ENCODE measurements at places on chromosomes 7 and 10.

GRCh38 chr7:386385-386784 is 96.4 kb downstream of the FOXL3 start:
- DNase-seq: no peak

GRCh38 chr10:5135581-5135980 is 41.4 kb downstream of the AKR1C3 start:
- DNase-seq: no peak

DNA sequence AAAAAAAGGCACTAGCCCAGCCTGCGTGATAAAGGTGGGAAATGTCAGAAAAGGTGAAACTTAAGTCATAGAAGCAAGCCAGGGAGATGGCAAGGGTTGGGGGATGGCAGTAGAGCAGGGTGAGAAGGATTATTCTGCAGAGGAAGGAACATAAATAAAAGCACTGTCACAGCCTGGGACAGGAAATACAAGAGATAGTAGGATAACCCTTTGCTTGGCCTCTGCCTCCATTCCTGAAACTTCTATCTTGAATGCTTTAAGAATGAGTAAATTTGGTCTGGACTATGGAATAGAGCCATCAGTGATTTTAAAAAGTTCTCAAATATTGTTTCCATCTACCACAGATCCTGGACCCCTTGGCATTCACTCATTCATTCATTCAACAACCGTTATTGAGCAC is 50.0 kb downstream of the ABCC2 start:
- no peak for DNase-seq

DNA sequence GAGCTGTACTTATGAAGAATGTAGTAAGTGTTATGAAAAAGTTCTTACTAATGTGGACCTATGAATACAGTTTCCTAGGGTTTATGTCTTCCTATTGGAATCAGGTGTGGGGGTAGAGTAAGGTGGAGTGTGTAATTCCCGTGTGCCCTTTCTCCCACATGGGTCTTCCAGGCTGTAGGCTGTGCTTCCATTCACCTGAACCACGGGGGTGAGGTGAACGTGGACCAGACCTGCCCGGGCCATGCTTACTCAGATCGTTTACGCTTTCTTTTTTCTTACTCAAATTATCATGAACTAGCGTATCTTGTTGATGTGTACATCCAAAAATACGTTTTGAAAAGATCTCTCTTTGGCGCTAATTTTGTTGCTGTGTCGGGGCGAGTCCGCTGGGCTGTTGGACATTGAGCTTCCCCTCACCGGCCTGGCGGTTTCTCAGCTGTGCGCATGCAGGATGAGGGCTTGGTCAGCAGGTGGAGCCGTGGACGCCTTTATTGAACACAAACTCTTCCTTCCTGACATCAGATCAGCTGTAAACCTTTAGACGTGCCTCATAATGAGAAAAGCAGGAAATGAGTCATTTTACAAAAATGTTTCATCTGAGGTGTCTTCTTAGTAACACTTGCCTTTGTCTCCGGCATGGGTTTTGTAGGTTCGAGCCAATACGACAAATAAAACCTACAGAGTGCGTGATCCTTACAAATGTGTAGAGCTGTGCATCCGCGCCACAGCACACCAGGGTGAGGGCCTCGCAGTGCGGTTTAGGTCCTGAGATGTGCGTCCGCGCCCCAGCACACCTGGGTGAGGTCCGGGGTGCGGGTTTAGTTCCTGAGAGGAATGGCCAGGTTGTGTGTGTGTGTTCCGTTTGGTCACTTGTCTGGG is 53.8 kb downstream of the WDR37 start:
- DNase-seq: peak; percentile 51

- no peak for DNase-seq
Observed at GRCh38 chr7:140203556-140203955, 26.8 kb upstream of the KDM7A start.

- DNase-seq: no peak
Observed at GRCh38 chr10:125689955-125690569, 7.1 kb upstream of the TEX36 start.

DNA sequence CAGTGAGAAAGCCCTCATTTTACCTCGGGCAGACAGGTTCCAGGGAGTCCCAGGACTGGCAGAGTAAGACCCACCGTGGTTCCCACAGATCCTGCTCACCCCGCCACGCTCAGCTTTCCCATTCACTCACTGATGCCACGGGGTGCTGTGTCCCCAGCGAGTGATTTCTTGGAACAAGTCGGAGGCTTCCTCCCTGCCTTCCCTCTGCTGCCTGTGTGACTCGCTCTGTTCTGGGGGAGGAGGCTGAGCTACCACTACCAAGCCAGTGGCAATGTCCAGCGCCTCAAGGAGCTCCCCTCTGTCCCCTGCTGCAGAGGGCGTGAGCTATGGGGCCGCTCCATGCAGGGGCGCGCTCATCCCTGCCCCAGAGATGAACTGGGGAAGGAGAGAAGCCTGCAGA is 12.6 kb downstream of the IL15RA start:
- DNase-seq: no peak

DNA sequence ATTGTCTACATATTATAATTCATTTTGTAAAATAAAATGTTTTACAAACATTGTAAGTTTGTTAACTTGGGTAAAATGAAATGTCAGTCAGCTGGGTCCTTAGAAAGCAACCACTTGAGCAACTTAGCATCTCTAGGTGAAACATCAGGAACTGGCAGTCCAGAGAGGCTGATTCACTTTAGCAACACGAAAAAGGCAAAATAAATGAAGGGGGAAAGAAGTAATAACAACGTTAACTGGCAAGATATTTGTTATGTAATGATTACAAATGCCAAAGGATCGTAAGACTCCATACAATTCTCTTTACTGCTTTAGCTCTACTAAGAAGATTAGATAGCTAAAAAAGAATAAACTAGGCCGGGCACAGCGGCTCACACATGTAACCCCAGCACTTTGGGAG is 5.0 kb downstream of the PDZD8 start:
- DNase-seq: no peak

DNA sequence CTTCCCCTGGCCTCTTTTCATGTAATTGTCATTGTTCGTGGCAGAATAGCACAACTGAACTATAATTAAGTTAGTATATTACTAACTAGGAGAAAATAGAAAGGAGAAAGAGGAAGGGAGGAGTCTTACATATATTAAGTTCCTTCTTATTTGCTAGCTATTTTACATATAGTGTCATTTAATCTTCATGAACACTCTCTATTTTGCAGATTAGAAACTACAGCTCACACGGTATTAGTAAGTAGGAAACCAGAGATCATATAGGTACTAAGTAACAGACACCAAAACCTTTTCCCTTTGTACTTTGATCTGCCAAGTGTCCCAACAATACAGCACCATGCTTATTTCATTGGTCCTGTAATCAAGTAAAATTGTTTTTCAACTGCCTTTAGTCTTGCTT is 202.4 kb upstream of the HPS1 start:
- no peak for DNase-seq

GRCh38 chr10:1737222-1738061 is at the start of gene ADARB2:
ADARB2 (minus strand) TSS chr10:1737525.
- no peak for DNase-seq

DNA sequence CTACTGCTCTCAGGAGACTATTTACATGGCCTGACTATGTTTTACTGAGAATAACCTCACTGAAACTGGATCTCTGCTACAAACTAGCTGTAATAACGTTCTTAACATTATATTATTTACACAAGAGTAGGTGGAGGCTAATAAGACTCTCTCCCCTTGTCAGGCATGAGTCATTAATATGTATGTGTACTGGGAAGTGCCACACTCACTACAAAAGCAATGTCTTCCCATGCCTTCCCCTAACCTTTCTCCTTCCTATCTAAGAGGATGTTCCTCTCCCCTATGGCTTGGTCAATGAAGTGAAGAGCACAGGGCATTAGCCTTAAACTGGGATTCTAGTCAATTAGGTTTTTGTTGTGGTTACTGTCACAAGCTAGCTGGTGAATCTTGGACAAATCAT is 147.9 kb downstream of the DGKB start:
- DNase-seq: no peak

DNA sequence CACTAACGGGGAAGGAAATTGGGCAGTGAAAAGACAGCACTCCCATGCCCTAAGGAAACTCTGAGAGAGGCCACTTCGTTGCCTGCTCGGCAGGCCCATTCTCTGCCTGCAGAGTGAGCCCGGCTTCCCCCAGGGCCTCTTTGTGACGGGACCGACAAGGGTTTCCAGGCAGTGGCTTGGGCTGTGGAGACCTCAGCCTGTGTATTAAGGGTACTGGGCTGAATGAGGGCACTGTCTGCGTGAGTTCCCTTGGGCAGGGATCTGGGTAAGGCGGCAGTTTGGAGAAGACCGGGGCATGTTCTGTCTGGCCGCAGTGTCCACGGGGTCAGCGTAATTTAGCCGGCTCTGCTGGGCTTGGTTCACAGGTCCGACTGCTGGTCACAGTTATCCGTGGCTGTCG is 237.2 kb downstream of the MGMT start:
- no peak for DNase-seq

GRCh38 chr10:35462491-35462934 is 126.2 kb downstream of the CCNY start:
- no peak for DNase-seq

DNA sequence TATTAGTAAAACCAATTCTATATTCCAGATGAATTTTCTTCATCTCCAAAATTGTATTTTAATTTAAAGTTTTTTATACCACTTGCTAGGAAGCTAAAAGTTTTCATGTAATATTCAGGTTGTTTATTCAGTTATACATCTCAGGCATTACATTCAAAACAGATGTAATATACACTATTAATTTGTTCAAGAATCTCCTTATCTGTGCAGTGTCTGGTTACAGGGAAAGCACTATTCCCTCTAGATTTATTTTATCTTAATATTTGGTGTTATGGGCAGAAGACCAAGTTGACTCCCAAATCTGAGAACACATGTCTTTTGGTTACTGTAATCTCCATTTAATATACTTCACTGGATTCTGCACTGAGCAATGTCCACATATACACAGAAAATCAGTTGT is 953.4 kb downstream of the ANKRD7 start:
- no peak for DNase-seq

- DNase-seq: no peak
Observed at GRCh38 chr7:106415433-106415832, 130.7 kb upstream of the NAMPT start.

GRCh38 chr10:114515298-114515914 is 111.1 kb upstream of the AFAP1L2 start:
- DNase-seq: no peak

DNA sequence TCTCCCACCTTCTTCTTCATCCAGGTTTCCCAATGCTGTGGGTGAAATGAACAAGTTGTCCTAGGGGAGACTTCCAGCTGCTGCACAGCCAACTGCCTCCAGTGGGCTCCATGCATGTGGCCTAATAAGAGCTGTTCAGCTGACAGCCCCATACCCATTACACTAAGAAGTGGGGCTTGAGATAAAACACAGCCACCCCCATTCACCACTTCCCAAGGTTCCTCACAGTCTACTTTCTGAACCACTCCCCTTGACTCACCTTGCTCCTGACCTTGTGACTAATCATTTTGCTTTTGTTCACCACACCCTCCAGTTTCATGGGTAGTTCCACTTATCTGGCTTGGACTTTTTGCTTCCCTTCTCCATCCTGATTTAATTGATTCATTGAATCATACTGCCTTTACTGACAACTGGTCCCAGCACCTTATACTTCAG is 119.3 kb downstream of the CABCOCO1 start:
- no peak for DNase-seq

- no peak for DNase-seq
Observed at GRCh38 chr7:151429560-151430331, 10.2 kb downstream of the CRYGN start.

DNA sequence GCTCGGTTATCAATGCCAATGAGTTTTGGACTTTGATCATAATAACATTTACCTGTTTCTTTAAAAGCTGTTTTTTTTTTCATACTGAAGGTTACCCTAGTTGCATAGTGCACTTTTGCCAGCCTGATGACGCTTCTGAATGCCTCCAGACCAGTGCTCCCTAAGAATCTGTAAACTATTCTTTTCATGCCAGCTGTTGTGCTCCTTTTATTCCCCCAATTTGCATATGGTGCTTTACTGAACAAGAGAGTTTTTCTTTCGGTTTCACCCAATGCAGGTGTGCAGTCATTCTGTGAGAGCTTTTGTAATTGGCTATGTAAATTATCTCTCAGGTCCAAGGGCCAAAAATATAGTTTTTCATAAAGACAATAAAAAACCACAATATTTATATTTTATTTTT is 48.1 kb upstream of the GLCCI1 start:
- DNase-seq: no peak
